ENCODE measurements at places on chromosomes 3 and 15. TPM values are rescaled to one million over a fixed set of nuclear protein-coding genes. Genes with fewer than 3 reads are reported as not detected.
A peak's percentile ranks its signal among the peaks of the same experiment; 100 is the strongest.

DNA sequence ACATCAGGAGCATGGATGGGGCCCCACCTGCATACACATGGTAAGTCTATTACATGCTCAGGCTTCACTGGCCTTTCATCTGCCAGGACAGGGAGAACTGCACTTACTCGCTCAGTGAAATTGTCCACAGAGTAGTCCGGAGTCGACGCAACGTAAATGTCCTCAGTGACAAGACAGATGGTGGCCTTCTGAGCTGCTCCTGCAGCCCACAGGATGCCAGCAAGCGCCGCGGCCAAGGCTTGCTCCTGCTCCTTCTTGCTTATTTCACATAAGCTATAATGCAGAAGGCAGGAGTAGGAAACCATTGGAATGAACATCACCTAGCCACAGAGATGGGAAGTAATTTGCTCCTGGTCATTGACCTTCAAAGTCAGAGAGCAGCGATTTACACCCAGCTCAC is 14.4 kb downstream of the MINDY4B start:
- DNase-seq, result peak; percentile 39

DNA sequence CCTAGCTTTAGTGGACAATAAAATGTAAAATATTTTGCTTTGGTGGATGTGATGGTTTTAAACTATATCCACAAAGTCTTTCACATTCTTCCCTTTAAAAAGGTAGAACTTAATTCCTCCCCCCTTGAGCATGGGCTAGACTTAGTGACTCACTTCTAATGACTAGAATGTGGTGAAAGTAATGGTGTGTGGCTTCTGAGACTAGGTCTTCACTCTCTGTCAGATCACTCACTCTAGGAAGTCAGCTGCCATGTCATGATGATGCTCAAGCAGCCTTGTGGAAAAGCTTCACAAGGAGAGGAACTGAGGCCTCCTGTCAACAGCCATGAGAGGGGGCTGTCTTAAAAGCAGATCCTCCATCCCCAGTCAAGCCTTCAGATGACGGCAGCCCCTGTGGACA is 4.2 kb downstream of the LRRC2 start:
- DNase-seq, result no peak

ROPN1B gene
- total RNA-seq, result 0.64 TPM

- DNase-seq, result no peak
Measured at GRCh38 chr3:101119535-101119934, 126.3 kb upstream of the ABI3BP start.

DGKG gene
- total RNA-seq, result 14.9 TPM

SAMMSON gene
- total RNA-seq, result not detected

PP2D1 gene
- not detected for total RNA-seq

All from cerebellum (tissue), 4 donors.